ENCODE measurements at places on chromosomes 7 and 10.

DNA sequence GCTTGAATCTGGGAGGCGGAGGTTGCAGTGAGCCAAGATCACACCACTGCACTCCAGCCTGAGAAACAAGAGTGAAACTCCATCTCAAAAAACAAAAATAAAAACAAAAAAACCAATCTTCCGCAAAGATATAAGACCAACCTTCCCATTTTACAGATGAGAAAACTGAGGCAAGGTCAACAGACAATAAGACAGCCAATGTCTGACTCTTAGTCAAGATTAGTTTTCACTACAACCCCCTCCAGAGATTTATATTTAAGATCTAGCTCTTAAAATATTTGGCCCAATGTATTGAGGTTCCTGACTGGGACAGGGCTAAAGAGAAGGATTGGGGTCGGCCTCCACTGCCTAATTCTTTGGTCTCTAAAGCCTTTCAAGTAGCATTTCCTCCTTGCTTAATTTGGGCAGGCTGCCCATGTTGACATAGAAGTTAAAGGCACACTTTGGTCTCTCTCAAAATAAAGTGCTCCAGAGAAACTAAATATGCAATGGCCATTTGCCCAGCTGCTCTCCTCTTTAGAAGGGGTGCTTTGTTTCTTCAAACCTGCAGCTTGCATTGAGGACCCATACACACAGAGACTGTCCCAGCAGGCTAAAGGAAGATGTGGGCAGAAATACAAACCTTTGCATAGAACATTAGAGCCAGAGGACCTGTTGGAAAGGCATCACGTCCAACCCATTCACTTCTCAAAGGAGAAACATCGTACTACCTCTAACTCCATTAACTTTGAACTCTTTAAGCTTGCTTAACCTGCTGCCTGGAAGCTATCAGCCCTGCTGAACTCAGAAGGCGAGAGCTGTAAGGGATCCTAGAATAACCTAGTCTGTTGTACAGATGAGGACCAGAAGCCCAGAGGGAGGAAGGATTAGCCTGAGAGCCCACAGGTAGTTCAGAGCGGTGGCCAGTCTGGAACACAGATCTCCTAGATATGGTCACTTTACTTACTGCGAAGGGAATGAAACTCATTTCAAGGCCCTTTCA, 3.9 kb downstream of the TECTB start:
- DNase-seq: no peak

- no peak for DNase-seq
Observed at GRCh38 chr7:151924508-151924907, 31.7 kb upstream of the GALNTL5 start.

DNA sequence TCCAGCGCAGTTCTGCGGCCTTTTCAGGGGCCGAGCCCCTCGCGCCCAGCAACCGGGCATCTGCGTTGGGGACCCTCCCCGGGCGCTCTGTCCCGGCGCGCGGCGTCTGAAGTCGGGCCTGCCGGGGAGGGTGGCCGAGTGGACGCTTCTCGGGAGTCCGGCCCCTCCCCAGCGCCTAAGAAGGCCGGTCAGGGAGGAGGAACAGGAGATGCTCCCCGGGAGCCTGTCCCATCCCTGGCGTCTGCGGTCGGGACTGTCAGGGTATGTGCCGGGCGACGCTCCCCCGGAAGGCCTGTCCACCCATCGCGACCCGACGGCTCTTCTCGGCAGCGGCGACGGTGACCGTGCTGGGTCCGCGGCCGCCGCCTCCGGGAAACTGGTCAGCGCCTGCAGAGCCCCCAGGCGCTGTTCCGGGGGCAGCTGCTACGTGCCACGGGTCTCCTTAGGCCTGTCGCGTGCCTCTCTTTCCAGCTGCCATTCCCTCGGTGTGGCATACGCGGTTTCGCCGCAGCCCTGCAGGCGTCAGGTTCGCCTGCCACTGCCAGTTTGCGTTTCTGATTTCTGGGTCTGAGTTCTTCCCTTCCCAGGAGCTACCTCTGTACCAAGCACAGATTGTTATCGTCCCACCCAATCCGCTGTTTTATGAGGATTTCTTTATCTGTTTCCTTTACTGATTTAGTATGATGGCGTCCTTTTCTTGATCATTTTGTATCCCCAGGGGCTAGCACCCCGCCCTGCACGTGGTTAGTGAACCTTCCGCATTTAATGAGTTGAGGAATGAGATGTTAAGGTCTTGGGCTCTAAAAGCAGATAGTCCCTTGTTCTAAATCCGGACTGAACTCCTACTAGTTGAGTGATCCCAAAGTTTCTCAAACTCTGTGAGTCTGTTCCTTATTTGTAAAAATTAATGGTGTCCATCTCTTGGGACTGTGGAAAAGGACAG, 782 bp downstream of the IFIT5 start:
- peak; percentile 55 for DNase-seq

DNA sequence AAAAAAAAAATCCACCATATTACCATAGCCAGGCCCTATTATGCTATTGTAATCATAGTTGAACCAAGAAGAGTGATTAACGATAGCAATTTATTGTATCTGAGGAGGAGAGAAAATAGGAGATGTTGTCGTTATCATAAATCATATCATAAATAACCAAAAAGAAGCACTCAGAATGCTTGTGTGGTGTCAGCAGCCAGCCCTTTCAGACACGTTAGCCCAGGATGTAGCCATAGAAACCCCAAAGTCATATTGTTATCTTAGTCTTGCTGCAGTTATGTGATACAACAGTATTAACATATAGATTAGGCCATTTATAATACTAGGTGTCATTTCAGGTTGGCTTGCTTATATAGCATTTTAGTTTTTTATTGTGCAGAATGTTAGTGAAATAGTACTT, 102.2 kb upstream of the GATA3 start:
- no peak for DNase-seq

DNA sequence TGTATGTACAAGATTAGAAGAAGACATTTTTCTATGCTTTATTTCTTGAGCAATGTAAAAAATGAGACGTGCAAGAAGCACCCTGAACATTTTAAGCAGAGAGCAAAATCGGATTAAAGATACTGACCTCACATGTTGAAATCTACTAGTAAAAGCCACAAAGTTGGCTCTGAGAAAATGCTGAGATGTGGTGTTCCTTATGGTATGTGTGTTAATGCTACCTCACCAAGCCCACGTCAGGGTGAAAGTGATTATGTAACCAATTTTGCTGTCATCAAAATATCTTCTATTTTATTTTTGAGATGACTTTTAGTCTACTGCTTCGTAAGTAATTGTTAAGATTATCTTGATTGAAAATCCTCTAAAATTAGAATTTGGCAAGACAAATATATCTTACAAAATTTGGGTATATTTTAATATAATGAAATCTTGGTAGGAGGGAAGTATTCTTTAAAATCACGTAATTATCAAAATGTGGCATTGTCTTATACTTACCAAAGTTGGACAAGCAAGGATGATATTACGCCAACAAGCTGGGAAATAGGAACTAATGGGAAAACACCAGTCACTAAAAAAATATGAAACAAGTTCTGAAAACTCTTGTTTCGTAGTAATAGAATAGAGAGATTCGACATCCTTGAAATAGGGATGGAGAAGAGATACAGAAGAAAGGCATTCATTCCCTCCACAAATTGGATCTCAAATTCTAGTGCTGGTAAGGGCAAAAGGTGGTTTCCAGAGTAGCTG, 5.8 kb downstream of the ADO start:
- no peak for DNase-seq

- DNase-seq: no peak
Observed at GRCh38 chr7:74292757-74293576, 3.8 kb downstream of the CLIP2 start.

DNA sequence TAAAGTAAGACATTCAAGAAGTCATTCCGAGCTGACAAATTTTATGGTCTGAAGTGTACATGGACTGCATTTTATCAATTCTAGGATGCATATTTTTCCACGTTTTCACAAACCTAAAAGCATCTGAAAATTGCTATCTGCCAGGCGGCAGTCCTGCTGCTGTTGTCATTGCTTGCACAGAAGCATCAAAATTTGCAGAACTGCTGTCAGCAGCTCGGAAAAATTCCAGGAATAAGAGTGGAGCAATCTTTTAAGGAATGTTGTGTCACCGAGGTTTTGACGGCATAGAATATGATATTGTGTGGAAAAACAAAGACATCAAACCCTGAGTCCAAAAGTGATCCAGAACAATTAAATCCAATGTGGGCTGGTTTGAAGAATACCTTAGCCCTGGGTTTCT, 61.4 kb downstream of the CHCHD3 start:
- no peak for DNase-seq

DNA sequence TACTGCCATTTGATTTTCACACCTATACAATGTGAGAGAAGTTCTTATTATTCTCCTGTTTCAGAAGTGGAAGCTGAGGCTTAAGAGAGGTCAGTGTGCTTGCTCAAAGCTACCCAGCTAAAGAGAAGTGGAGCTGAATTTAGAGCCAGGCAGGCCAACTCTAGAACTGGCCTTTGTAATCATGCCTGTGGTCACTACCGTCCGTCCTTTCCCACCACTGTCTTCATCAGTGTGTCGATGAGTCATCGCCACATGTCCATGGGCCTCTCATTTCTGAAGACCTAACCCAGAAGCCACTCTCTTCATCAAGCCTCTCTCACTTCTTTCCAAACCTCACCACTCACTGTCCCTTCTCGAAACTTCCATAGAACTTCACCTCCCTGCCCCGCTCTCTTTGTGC, 237.8 kb downstream of the KIAA1217 start:
- no peak for DNase-seq

GRCh38 chr10:126013489-126014281, 117.3 kb downstream of the FANK1 start:
- DNase-seq: peak; percentile 51

- DNase-seq: peak; percentile 19
Observed at GRCh38 chr7:143892527-143893300, 9.3 kb downstream of the TCAF1 start.

- no peak for DNase-seq
Observed at GRCh38 chr7:109029866-109030265, 460.2 kb downstream of the DNAJB9 start.

- peak; percentile 96 for DNase-seq
Observed at GRCh38 chr7:537911-538634, 18.4 kb upstream of the PDGFA start.

GRCh38 chr10:52488606-52489485, 174.8 kb downstream of the DKK1 start:
- peak; percentile 57 for DNase-seq

DNA sequence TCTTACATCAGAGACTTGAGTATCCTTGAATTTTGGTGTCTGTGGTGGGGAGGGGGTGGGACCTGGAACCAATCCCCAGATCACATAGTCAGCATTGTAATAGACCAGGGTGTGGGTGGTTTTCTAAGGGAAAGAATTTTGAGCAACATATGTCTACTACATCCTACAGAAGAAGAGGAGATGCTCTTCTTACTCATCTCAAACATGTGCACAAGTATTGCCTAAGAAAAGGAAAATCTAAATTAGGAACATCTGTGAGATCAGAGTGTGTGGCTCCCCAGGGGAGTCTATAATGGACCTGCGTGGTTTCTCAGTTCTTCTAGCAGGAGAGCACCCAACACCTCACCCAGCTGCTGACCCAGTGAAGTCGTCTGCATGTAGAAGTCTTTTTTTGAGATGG, 148.8 kb downstream of the CCDC3 start:
- DNase-seq: no peak

- no peak for DNase-seq
Observed at GRCh38 chr7:142327628-142328405, 70.0 kb upstream of the PRSS58 start.

DNA sequence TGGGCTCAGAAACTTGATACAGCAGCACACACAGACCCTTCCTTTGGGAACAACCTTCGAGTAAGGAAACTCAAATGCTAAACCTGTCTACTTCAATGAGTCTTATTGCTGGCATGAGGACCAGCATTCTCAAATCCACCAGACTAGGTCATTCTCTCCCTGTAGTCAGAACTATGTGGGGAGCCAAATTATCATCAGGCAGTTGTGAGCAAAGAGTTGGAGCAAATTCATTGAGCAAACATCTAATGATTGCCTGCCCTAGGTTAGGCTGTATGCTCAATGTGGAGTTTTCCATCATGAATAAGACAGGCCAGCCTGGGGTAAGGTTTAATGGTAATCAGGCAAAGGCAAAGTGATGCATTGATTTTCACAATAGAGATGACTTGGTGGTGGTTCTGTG, 3.6 kb downstream of the EPDR1 start:
- DNase-seq: no peak

GRCh38 chr7:79735012-79735411, 281.5 kb upstream of the MAGI2 start:
- DNase-seq: no peak

GRCh38 chr7:128108641-128109423, 77.6 kb upstream of the LRRC4 start:
- DNase-seq: no peak

DNA sequence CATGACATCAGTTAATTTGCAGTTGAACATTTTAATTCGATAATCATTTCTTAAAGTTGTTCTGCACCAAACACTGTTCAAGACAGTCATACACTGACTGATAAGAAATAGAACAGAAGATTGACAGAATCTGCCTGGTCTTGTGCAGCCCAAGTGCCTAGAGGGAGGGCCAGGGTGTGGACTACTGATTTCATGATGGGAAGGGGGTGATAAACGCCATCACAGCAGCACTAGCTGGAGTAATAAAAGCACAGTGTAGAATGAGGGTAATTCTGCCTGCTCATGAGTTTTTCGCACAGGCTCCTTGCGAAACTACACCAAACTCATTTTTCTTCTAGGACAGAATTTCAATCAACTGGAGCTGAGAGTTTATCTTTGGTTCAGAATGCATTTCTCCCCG, 270.1 kb downstream of the ARL4A start:
- DNase-seq: no peak

DNA sequence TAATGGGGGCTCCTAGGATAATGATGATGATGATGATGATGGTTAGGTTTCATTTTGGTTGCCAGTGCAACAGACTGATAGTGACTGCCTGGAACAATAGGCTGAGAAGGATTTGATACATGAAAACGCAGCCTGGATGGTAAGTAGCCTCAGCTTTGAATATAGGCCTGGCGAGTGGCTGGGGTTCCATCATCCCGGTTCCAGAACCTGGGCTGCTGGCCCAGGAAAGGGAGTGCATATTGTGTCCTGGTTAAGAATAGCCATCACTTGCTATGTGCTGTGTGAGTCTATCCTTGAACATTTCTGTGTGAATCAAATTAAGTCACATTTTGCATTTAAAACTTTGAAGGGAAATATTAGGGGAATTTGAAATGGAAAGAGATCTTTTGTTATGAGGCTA, 62.7 kb downstream of the SHH start:
- DNase-seq: no peak

GRCh38 chr7:136030867-136031318, 53.7 kb upstream of the MTPN start:
- DNase-seq: no peak

DNA sequence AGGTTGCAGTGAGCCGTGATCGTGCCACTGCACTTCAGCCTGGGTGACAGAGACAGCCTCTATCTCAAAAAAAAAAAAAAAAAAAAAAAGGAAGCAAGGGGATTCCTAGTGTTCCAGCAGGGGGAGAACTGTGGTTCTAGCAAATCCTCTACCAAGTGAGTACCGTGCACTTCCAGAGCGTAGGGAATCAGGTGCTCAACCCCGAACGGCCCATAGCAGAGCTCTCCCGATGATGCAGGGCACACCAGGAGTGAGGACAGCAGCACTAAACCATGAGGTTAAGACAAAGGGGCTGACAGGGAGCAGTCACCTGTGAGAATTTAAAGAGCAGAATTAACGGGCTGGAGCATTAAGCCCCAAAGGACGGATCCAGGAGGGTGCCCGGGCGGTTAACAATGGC, 173.6 kb downstream of the PTPRN2 start:
- peak; percentile 21 for DNase-seq

All from A549 (cell line).